ENCODE measurements at places on chromosomes 2 and 18.

DNA sequence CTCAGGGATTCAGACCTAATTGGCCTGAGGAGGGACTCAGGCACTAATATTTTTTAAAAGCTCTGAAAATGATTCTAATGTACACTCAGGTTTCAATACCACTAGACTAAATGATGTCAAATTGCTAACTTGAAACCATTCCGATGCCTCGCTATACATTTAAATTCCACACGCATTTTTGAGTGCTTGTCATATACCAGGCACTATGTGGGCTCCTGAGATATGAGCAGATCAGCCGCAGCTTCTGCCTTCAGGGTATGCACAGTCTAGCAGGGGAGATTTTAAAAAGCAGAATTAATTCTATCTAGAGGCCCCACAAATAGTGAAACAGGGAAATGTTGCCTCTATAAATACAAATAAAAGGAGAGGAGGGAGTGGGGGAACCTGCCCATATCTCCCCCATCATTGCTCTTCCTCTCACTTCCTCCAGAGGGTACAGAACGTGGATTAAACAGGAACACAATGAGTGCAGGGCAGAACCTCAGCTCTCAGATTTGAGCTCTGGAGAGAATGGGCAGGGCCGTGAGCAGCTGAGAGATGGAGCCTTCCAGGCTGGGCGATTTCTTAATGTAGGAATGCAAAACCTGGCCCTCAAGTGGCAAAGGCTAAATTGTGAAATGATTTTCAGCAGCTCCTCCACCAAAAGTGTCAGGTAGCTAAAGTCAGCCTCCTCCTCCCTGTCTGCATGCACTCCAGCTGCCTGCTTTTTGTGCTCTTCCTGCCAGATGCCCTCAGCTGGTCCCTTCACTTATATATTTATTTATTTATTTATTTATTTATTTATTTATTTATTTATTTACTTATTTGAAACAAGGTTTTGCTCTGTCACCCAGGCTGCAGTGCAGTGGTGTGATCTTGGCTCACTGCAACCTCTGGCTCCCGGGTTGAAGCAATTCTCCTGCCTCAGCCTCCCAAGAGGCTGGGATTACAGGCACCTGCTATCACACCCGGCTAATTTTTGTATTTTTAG, 24.6 kb upstream of the LBH start:
- DNase-seq, result no peak

- DNase-seq, result no peak
Measured at GRCh38 chr2:200373231-200373630, 66.7 kb downstream of the SPATS2L start.

DNA sequence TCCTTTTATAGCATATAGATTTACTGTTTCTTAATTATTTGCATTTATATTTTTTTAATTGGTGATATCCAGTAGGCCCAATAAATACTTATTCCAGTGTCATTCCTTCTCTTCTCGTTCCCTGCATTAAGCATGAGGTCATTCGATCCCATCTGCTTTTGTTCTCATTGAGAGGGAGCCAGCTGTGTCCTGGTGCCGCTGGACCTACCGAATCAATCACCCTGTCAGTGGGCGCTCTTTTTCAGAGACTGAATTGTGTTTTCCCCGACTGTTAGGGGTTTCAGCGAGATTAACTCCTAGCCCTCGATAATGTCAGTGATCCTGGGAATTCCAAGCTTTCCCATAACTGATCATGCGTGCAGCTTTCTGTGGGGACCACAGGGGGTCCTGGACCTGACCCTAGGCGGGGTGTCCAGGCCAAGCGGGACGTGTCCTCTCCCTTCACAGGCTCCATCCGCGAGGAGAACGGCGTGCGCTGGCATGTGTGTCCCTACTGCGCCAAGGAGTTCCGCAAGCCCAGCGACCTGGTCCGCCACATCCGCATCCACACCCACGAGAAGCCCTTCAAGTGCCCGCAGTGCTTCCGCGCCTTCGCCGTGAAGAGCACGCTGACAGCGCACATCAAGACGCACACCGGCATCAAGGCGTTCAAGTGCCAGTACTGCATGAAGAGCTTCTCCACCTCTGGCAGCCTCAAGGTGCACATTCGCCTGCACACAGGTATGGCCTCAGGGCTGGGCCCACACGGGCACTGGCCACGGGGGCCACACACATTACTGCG, 72.4 kb downstream of the ZNF236 start:
- DNase-seq, result no peak

GRCh38 chr18:59929621-59930295, 30.0 kb downstream of the PMAIP1 start:
- DNase-seq, result no peak

Measured in stimulated activated CD4-positive, alpha-beta T cell treated with anti-CD3 and anti-CD28 coated beads, TNF-alpha, amount 100 ng/mL, for 4 hours (primary cell).